Pons (tissue), 1 donor: ENCODE measurements at places on chromosomes 4 and X.

- DNase-seq: no peak
Observed at GRCh38 chr4:88097781-88098180, 60.7 kb downstream of the ABCG2 start.

- no peak for DNase-seq
Observed at GRCh38 chr4:152115118-152115517, 354.3 kb upstream of the GATB start.

- DNase-seq: no peak
Observed at GRCh38 chrX:40120838-40121580, 23.3 kb upstream of the BCOR start.

GRCh38 chr4:154313004-154313585 is 178.5 kb downstream of the DCHS2 start:
- no peak for DNase-seq

- no peak for DNase-seq
Observed at GRCh38 chrX:39956803-39957394, 140.9 kb downstream of the BCOR start.

- peak; percentile 71 for DNase-seq
Observed at GRCh38 chr4:16026160-16026761, 57.6 kb downstream of the PROM1 start.

- DNase-seq: no peak
Observed at GRCh38 chr4:97762115-97762512, 381.2 kb downstream of the STPG2 start.

GRCh38 chr4:78691971-78692821 is 84.0 kb upstream of the BMP2K start:
- peak; percentile 64 for DNase-seq

DNA sequence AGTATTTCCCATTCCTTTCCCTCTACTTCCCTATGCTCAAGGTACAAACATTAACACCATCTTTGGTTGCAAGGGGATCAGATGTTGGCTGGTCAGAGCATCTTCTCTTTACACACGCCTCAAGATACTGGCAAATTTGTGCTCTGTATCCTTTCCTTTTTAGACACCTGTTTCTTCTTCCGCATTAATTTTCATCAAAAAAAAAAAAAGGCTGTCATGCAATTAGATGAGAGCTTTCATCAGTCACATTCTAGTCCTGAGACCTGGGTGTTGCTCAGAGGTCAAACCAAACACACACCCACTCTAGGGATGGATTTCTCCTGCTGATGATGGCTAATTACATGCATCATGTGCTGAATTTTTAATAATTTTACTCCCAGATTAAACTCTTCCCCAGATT is 2.0 kb downstream of the RELL1 start:
- no peak for DNase-seq

GRCh38 chr4:63618883-63619718 is 790.1 kb downstream of the TECRL start:
- DNase-seq: no peak

GRCh38 chr4:122781486-122781885 is 45.1 kb upstream of the FGF2 start:
- DNase-seq: no peak

GRCh38 chr4:98822144-98822543 is 106.8 kb downstream of the EIF4E start:
- no peak for DNase-seq

- no peak for DNase-seq
Observed at GRCh38 chr4:153531000-153531358, 64.8 kb downstream of the TMEM131L start.

GRCh38 chr4:6349896-6350603 is 80.4 kb downstream of the WFS1 start:
- no peak for DNase-seq

GRCh38 chr4:15832523-15833451 is 54.7 kb downstream of the CD38 start:
- no peak for DNase-seq

DNA sequence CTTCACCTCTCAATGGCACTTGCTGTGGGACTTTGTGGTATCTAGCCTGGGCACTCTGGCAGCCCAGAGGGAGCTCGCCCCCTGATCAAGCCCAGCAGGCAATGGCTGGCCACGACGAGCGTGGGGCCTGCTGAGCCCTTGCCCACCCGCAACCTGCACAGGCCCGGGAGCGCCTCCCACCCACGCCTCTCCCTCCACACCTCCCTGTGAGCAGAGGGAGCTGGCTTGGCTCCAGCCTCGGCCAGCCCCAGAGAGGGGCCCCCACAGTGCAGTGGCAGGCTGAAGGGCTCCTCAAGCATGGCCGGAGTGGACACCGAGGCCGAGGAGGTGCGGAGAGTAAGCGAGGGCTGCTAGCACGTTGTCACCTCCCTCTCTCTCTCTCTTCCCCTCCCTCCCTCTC is 595.8 kb downstream of the TRIML1 start:
- DNase-seq: no peak

GRCh38 chr4:12770351-12770750 is 713.8 kb downstream of the RAB28 start:
- DNase-seq: no peak

DNA sequence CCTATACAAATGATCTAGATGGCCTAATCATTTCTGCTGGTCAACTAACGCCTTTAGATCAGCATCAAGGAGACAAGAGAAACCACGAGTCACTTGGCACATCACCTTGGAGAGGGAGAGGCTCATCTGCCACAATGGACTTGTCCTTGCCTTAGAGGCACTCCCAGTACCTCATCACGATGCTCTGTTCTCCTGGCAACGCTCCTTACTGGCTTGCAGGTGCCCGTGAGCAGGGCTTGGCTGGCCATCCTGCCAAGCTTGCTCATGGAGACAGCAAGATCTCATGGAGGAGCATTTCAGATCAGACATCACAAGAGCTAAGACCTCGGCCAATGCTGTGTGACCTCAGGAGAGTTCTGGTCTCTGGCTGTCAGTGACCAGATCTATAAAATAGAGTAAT is 2.7 kb upstream of the SMIM20 start:
- DNase-seq: no peak

GRCh38 chrX:2500803-2501558 is at the start of the genes DHRSX and ZBED1:
Gene DHRSX, minus strand, starts transcription at chrX:2500976. Its CDS starts 51 bp downstream, at chrX:2500925.
Gene ZBED1, minus strand, starts transcription at chrX:2500976. Its CDS starts 10,257 bp downstream, at chrX:2490719.
- no peak for DNase-seq

- DNase-seq: no peak
Observed at GRCh38 chr4:100938698-100939097, 408.6 kb downstream of the PPP3CA start.

DNA sequence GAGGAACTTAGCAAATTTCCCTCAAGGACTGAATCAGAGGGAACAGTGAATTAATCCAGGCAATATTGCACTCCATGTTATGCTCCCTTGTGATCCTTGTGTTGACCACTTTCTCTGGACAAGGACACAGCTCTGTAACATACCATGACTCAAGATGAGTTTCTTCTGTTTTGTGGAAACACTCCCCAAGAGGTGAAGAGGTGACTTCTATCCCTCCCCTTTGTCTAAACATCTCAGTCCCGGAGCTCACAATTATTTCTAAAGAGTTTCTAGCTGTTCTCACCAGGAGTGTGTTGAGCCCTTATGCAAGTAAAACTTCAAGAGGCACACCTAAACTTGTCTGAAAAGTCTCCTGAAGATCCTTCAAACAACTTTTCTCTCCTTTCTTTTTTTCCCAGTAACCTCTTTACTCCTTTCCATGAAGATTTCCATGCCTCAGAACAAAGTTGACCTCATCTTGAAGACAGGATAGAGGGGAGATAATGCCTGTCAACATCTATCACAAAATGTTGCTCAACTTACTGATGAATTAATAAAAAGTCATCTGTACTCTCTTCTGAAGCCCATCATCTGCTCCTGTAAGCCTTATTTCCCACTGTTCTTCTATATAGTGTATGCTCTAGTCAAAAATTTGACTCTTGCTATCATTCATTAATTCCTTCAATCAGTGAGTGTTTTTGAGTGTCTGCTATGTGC is 429.1 kb downstream of the SPRY1 start:
- DNase-seq: no peak

DNA sequence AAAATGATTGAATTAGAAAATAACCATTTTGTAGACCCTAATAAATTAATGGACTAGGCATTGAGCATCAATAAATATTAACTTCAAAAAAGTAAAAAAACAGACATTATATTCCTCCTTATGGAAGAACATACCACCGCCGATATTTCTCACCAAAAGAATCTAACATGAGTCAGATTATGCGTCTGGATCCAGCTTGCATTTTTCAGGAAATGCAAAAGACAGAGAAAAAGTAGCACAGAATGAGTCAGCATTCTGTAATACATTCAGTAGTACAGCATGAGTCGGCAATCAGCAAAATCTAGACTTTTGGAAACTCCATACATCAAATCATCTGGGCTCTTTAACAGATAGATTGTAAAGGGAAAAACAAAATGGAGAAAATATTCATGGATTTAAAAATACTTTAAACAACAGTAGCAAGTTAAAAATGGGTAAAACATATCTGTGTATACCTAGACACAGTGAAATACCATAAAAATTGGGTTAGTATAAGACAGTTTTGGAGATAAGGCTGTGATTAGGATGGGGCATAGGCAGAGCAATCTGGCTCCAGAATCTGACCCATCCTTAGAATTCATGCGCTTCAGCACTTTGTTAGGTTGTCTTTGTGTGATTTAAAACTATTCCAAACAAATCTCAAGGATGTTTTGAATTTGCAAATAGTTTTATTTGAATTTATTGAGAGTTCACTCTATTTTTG is 633.0 kb upstream of the FAM241A start:
- DNase-seq: no peak

GRCh38 chr4:52110171-52110570 is 59.1 kb downstream of the SPATA18 start:
- DNase-seq: no peak

- DNase-seq: no peak
Observed at GRCh38 chr4:14816623-14817261, 185.5 kb upstream of the CPEB2 start.

DNA sequence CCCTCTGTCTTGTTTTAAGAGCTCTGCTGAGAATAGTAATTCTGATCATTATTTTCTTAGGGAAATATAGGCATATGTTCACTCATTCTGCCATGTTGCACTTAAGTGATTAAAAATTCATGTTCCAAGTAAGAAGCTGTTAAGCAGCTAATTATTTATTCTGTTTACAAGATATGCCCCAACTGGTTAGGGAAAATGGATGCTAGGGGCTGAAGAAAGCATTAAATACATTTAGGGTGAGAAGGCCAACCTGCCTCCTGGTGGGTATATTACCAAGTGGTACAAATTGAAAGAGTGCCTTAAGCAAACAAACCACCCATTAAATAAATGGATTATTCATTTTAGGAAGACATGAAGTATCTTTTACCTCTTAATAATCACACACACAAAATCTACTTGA is 392.6 kb upstream of the EPHA5 start:
- no peak for DNase-seq
